ENCODE measurements at places on chromosomes 5 and 9.

GRCh38 chr9:108235609-108236008 lies 620.2 kb downstream of the ACTL7B start:
- no peak for DNase-seq

GRCh38 chr5:150066901-150067396 lies 19.4 kb downstream of the CSF1R start:
- no peak for DNase-seq

GRCh38 chr9:98781588-98782383 lies 14.6 kb downstream of the ANKS6 start:
- DNase-seq = no peak

DNA sequence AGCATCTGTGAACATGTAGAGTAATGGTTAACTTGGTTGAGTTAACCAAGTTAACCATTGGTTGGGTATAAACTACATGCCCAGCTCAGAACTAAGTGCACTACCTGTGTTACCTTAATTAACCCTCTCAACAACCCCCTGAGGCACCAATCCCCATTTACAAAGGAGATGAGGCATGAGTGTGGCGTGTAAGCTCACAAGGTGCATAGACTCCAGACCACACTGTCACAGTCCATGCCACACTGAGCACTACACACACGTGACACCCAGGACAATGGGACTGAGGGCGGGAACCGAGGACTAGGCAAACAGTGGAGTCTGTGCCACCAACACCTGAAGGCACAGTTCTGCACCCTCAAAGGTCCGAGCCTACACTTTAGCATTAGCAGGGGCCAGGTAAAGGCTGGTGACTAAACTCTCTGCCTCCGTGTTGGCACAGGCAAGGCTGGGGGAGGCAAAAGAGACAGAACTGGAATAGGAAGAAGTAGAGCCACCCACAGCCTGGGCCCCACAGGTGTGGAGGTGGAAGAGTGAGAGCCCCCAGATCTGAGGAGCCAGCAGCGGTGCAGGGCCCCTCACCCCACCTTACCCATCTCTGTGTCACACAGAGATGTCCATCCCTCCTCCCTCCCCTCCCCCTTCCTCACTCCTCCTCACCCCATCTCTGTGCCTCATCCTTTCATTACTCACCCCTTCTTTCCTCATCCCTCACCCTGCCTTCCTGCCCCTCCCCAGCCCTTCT lies 2.2 kb upstream of the DNAJB5 start:
- no peak for DNase-seq

DNA sequence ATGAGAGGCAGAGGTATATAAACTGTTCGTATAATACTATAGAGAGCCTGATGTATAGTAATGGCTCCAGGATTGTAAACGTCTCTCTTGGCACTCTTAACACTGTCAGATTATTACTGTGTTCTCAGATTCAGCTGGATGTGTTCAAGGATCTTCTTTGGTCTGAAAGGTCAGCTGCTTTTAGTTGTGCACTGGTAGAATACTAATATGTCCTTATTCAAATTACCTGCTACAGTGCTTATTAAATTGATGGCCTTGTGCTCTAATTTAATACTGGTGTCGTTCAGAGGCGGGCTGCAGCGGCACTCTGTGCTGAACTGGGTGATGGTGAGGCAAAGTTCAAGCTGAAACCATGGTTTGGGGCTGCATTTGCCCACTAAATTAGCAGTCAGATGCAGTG lies 216.7 kb upstream of the ARRDC3 start:
- no peak for DNase-seq

DNA sequence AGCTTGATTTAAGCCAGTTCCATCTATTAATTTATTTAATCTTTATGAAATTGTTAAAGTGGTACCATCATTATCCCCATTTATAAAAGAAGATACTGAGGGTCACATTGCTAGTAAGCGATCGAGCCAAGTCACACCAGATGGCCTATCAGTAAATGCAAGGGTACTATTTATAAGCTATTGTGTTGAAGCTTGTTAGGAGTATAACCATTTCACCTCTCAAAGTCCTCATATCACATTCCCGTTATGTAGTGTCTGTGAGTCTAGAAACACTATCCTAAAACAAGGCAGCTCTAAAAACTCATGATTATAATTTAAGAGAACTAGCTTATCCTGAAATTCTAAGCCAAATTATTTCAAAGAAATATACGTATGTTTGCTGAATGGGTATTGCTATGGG lies 1161.8 kb downstream of the EFNA5 start:
- DNase-seq = no peak

GRCh38 chr9:110015759-110016158 lies 192.2 kb downstream of the C9orf152 start:
- no peak for DNase-seq

DNA sequence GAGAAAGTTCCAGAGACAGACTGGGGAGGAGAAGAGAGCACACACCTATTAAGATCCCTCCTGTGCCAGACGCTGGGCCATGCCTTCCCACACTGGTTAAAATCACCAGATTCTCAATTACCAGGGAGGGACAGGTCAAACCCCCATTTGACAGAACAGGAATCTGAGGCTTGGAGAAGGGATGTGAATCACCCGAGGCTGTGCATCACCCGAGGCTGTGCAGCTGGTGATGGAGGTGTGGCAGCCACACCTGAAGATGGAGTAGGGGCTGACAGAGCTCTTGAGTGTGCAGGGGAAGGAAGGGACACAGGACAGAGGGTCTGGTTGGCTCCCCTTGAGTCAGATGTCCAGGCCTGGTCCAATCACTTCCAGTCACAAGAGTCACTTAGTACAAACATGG lies 70.6 kb downstream of the LMX1B start:
- DNase-seq = no peak
